ENCODE measurements at places on chromosomes 6 and 20.

DNA sequence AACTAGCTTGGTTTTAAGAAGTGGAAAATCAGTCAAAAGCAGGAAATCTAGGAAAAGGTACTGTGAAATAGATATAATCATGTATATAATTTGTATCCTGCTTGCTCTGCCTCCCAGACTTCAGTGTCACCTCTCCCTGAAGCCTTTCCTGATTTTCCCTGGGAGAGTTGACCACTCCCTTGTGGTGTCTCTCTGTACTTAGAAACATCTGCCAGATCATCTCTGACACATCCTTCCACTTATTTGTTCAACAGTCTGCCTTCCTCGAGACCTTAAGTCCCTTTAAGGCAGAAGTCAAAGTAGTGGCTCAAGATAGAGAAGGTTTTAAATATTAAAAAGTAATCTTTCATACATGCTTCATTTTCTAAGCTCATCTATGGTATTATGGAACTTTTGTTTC is 236.5 kb downstream of the CDKAL1 start:
- DNase-seq = no peak

DNA sequence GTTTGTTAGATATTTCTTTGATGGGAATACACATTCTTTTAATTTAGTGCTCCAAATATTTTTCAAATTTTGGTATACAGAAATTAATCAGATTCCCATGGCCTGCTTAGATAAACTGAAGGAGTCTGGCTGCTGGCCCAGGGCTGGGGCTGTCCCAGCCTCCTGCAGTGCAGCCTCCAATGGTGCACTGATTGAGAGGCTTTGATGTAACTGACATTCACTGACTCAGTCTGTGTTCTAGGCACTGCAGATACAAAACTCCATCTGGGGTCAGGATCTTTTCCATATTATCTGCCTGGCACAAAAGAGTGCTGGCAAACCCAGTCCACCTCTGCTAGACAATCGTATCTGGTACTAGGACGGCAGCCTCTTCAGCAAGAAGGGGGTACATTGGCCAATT is 64.8 kb downstream of the GRIK2 start:
- DNase-seq = peak; percentile 67

DNA sequence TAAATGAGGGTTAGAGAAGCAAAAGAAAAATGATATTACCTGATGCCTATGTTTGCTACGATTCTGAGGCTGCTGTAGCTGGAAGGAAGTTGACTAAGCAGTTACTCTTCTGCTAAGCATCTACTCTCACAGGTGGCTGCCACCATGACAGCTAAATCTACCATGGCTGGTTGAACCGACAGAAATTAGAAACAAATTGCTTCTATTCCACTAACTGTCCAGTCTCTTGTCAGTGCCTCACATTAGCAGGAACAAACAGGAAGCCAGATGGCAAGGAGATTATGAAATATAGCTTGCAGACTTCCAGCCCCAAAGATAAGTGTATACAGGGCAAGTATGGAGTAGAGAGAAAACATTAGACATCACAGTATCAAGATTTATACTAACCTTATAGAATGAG is 59.4 kb upstream of the TMEM200A start:
- no peak for DNase-seq

DNA sequence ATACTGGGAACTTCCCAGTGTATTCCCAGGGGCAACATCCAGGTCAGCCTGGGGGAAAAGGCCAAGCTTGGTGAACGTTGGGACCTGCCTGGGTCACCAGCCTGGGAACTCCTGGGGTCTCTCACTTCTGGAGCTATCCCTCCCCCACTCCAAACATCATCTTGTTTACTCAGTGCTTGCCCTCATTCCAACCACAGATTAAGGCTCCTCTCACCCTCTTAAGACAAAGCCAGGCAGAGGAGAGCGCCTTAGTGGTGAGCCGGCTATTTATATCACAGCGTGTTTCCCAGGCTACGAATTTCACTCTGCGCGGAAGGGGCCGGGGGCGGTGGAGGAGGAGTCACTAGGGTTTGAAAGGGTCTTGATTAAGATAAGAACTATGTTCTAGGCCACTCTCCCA is 12.1 kb downstream of the PRPH2 start:
- DNase-seq = peak; percentile 86

GRCh38 chr6:87907521-87907920 is 140.1 kb upstream of the SPACA1 start:
- peak; percentile 91 for DNase-seq

GRCh38 chr20:22795871-22796270 is 211.5 kb upstream of the FOXA2 start:
- DNase-seq = peak; percentile 57

GRCh38 chr6:25446830-25447569 is 167.8 kb downstream of the CARMIL1 start:
- no peak for DNase-seq

DNA sequence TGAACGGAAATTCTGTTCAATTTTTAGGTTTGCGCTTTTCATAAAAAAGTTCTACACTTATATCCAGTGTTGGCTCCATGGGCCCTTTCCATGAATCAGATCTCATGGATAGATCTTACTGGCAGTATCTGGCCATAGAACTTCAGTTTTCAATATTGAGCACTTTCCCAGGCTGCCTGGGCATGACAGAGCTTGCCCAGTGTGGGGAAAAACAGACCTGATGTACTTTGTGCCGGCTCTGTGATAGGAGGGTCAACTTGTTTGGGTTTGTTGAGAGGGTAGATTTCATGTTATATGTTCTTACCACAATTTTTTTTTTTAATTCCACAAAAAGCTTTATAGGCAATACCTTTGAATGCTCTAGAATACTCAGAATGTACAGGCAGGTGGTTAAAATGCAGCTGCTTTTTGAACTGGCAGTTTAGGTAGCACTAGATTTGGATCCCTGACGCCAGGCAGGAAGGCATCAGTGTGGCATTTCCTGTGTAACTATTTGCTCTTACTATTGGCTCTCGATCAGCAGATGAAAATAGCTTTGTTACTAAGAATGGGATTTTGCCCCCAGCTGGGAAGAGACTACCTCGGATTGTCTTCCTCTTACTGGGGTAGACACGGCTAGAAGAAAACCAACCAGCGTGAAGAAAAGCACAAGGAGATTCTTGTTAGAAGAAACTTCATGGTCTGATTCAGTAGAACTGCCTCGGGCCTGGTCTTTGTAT is 404.9 kb upstream of the SOX4 start:
- no peak for DNase-seq

- no peak for DNase-seq
These were observed 86.3 kb downstream of the ARID1B start for GRCh38 chr6:156863504-156863903.

- DNase-seq = peak; percentile 76
These were observed 155.1 kb downstream of the CDC5L start for GRCh38 chr6:44542401-44543116.

GRCh38 chr20:46562373-46563169 is 12.1 kb upstream of the OCSTAMP start:
- DNase-seq = peak; percentile 80

- no peak for DNase-seq
These were observed 78.2 kb downstream of the TSHZ2 start for GRCh38 chr20:53050338-53050737.

DNA sequence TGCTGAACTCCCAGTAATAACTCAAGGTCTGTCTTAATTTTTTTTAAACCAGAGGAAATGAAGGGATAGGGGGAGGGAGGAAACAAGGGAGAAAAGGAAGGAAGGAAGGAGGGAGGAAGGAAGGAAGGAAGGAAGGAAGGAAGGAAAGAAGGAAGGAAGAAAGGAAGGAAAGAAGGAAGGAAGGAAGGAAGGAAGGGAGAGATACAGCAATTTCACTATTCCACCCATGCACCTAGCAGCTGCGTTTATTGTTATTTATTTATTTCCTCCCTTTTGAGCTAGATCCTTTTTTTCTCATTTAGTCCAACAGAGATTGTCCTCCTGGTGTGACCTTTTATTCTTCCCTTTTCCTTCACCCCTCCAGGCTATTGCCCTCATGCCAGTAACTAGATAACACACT is 97.6 kb downstream of the PKHD1 start:
- DNase-seq = no peak

DNA sequence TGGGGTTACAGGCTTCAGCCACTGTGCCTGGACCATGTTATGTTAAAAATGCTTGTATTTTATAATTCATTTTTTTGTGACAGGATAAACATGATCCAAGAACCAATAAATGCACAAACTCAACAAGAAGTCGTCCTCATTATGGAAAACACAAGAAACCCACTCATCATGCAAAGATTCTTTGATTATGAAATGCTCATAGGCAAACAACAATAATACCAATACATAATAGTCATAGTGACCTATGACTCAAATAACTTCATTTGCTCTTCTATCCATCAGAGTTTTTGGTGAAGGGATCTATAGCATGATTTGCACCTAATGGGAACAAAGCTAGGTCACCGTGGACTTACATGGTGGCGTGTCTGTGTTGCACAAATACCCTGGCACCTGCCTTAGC is 217.1 kb upstream of the THEMIS start:
- no peak for DNase-seq
